ENCODE measurements at places on chromosomes 6 and 20.

- no peak for DNase-seq
Measured at GRCh38 chr6:99344289-99344688, 5.2 kb downstream of the FAXC start.

- DNase-seq = no peak
Measured at GRCh38 chr6:90492798-90493197, 94.1 kb downstream of the MAP3K7 start.

DNA sequence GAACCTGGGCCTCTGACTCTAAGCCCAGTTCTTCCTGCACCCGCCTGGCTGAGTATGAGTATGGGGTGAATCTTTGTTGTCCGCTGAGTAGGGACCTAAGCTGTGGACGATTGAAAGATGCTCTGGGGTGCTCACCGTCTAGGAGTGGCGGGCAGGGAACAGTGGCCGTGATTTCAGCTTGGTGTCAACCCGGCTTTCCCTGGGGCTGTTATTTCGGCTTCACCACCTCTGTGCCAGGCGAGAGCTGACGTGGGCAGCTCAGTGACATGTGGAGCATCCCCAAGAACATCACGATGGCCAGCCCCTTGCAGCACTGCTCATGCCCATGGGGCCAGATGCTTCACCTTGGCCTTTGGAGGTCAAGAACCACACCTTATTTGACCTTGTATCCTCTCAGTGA lies 102.6 kb downstream of the TOX2 start:
- no peak for DNase-seq

DNA sequence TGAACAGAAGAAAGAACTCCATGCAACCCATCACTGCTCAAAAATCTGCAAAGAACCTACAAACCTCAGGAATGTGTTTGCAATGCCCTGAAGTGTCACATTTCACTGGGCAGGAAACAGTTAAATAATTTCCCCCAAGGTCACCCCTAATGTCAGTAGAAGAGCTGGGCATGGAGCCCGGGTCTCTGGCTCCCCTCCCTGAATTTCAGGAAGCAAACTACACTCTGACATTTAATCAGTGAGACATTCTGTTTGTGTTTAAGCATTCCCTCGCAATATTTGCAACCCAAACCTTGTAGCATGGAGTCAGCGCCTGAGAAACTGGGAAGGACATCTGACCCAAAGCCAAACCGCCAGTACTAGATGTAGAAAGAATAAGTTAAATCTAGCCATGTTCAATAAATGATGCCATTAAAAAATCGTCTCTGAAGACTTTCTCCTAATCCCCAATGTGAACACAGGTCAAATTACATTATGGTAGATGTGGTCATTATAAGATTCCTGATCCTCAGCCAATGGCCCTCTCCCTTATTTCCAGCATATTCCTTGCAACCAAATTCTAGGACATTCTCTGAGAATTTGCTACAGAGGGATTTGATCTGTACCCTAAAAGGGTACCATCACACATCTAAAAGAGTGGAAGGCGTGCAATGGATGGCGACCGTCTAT lies 91.2 kb upstream of the ADTRP start:
- no peak for DNase-seq

DNA sequence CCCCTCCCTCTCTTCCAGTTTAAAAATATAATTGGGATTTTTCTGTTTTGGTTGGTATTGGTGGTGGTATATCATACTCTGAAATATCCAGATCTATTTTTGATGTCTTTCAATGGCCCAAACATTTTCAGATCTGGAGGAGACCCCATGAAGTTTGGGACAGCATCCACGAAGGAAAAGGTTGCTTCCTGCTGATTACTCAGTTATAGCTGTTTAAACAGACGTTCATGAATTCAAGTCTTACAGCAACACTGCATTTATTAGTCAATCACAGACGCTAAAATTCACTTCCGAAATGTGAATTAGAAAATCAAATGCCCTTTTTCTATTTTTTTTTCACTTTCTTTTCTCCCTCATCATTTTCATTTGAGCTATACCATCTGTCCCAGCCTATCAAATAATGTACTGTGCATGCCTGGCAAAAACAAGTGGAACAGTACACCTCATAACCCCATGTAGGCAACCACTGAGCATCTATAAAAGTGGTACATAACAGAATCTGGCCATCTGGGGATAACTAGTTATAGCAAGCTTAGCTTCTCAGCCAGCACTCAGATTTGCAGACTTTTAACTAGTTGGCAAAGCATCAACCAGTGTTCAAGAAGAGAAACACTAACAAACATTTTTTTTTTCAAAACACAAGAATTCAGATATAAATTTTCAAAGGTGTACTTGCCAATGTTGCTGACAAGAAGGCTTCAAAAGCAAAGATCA lies 124.5 kb downstream of the HIVEP2 start:
- no peak for DNase-seq

Data from stimulated activated CD4-positive, alpha-beta T cell treated with anti-CD3 and anti-CD28 coated beads, Interleukin-12 subunit alpha, Interleukin-12 subunit beta, amount 100 ng/mL, for 4 hours (primary cell).